ENCODE measurements at places on chromosomes 3 and 15. TPM values are rescaled to one million over a fixed set of nuclear protein-coding genes. Genes with fewer than 3 reads are reported as not detected.

Gene GABRB3
- total RNA-seq: 46.7 TPM

Gene PLA2G4D
- not detected for total RNA-seq

Gene P2RY1
- 2.1 TPM for total RNA-seq

DNA sequence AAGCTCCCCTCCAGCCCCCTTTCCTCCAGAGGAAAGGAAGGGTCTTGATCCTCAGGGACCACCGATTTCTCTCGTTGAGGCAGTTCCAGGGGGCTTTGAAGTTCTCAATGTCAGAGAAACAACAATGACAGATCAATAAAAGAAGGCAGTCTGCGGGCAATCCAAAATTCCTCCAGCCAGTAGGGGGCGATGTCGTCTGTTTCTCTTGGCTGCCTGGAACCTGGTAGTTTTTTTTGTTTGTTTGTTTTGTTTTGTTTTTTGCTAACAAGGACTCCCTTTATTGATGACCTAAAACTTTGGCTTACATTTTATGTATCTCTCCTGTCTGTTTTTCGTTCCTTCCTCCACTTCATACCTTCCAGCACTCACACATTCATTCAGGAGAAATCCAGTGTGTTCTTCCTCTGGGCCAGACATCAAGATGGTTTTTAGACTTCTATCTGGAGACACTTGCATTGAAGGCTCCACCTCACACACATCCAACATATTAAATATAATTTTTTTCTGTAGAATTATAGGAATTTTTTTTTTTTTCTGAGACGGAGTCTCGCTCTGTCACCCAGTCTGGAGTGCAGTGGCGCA lies 276.6 kb downstream of the RPLP1 start:
- DNase-seq: peak; percentile 35

GRCh38 chr3:134663721-134664456 lies 13.1 kb upstream of the KY start:
- no peak for DNase-seq
- no peaks in the 10 kb centered on the region for H3K27me3 ChIP-seq
- H3K4me1 ChIP-seq: peaks cover 31% of the 10 kb centered on the region
- no peaks in the 10 kb centered on the region for H3K36me3 ChIP-seq

GRCh38 chr15:91472316-91472756 lies 372.3 kb downstream of the SV2B start:
- no peak for DNase-seq
- no peaks in the 10 kb centered on the region for H3K36me3 ChIP-seq
- H3K27me3 ChIP-seq: peaks cover 3% of the 10 kb centered on the region
- no peak overlapping the region for H3K4me3 ChIP-seq
- H3K27ac ChIP-seq: no peak overlapping the region

- no peak overlapping the region for H3K27ac ChIP-seq
- H3K36me3 ChIP-seq: no peaks in the 10 kb centered on the region
- no peak for DNase-seq
Observed at GRCh38 chr3:104951426-104951825, 415.3 kb upstream of the ALCAM start.

DNA sequence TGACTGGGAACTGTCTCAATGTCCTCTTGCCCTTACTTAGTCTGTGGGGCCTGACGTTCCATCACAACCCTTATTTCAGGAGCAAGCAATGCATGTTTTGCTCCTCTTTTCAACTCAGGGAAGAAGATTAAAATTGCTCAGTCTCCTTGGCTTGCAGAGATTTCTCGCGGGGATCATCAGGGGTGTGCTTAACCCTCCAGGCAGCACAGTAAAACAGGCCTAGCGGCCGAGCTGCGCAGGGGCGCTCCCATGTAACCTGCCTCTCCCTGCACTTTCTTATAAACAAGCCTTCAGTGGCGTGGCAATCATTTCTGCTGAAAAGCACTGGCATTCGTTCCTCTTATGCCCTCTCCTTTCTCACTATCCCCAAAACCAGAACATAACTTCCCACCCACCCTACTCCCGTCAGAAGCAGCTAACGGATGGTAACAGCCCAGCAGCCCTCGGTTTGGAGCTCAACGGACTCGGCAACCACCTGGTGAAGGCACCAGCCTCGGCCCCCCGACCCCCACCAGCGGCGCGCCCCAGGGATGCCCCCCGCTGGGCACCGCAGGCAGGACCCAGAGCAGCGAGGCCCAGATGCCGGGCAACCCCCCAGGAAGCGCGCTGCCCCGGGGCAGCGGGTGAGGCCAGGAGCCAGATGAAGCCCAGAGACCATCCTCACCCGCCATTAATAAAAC lies 1.1 kb downstream of the MCF2L2 start:
- no peaks in the 10 kb centered on the region for H3K36me3 ChIP-seq
- H3K27me3 ChIP-seq: no peaks in the 10 kb centered on the region
- no peak for DNase-seq

GRCh38 chr15:70604666-70605315 lies 158.6 kb downstream of the UACA start:
- no peak overlapping the region for H3K4me3 ChIP-seq
- DNase-seq: peak; percentile 40
- H3K27ac ChIP-seq: no peak overlapping the region
- H3K4me1 ChIP-seq: peaks cover 9% of the 10 kb centered on the region

All from thyroid gland (tissue), 4 donors.